Effector memory CD4-positive, alpha-beta T cell (primary cell): ENCODE measurements at places on chromosomes 3 and 15.

DNA sequence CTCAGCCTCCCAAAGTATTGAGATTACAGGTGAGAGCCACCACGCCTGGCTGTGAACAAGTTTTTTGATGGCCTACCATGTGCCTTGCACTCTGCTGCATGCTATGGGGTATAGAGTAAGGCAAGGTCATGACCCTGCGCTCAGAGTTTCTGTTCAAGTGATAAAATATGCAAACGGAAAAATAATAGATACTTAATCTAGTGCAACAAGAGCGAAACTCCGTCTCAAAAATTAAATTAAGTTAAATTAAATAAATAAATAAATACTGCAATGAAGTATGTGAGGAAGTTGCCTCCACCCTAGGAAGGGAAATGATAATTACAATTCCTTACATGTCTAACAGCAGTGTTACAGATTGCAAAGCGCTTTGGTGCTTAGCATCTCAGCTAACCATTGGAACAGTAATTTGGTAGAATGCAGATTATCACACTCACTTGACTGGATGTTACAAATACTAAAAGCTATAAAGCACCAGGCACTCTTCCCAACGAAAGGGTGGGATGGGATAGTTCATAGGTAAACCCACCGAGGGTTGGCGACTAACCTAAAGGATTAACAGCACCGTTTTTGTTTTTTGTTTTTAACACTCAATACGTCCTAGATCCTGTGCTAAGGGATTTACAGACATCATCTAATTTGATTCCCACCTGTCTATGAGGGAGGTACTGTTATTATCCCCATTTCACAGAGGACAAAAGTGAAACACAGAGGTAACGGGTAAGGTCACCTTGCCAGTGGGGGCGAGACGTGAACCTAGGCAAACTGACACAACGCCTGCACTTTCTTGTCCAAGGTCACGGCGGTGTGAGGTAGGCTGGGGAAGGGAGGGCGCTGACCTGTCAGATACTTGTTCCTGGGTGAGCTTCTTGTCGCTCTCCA, 793 bp upstream of the FANCD2 start:
- no peak for DNase-seq

DNA sequence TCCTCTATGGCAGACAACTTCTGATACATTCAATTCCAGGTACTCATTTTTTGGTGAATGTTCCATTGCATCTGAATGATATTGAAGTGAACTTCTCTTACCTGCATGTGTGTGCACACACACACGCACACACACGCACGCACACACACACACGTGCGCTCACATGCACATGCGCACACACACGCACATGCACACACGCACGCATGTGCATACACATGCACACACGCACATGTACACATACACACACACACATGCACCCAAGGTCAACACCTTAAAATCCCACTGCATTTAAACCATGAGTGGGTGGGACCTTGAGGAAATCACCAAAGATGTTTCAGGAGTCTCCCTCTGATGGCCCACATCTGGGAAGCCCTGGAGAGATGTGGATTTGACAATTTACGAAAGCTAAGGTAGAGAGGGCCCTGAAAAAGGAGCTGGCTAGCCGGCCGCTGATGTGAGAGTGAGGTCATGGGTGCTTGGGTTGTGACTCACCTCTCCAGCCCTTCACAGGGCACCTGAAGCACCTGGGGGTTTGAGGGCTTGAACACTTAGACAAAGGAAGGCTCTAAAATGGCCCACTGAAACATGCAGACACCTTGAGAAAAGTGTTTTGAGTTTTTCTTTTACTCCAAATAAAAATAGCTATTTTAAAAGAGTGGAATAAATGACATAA, 269.1 kb upstream of the LRRFIP2 start:
- DNase-seq = no peak

DNA sequence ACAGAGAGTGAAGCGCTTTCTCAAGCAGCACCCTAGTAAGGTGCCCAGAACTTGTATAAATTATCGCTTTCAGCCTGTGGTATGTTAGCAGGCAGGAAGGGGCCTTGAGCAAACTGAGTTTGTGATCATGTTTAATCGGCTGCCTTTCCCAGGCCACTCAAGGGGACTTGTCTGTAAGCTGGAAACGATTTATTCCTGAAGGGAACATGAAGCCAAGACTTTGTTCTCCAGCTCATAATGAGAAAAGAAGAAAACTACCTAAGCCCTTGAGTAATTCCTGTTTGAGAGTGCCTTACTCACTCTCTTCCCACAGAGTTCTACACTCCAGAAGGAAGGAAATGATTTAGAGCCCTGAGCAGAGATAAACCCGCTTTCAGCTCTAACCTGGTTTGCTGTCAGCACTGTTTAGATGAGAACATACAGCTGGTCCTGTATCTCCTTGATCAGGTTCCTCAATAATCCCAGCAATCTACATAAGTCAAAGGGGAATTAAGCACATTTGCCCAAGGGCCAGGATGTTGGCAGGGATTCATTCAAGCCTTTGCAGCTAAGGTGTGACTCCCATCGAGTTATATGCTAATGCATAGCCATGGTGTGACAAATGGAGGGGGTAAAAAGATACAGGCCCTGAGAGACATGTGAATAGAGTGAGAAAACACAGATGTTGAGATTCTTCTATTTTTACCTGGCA, 187.7 kb upstream of the SLC24A5 start:
- no peak for DNase-seq

GRCh38 chr3:175260145-175260794, 401.1 kb downstream of the NAALADL2 start:
- DNase-seq = no peak
